ENCODE measurements at places on chromosomes 16 and 17.
A peak's percentile ranks its signal among the peaks of the same experiment; 100 is the strongest.

- DNase-seq = no peak
Measured at GRCh38 chr17:79907850-79908249, 68.6 kb upstream of the CBX4 start.

GRCh38 chr17:47717979-47718621 lies 14.9 kb upstream of the TBX21 start:
- no peak for DNase-seq

DNA sequence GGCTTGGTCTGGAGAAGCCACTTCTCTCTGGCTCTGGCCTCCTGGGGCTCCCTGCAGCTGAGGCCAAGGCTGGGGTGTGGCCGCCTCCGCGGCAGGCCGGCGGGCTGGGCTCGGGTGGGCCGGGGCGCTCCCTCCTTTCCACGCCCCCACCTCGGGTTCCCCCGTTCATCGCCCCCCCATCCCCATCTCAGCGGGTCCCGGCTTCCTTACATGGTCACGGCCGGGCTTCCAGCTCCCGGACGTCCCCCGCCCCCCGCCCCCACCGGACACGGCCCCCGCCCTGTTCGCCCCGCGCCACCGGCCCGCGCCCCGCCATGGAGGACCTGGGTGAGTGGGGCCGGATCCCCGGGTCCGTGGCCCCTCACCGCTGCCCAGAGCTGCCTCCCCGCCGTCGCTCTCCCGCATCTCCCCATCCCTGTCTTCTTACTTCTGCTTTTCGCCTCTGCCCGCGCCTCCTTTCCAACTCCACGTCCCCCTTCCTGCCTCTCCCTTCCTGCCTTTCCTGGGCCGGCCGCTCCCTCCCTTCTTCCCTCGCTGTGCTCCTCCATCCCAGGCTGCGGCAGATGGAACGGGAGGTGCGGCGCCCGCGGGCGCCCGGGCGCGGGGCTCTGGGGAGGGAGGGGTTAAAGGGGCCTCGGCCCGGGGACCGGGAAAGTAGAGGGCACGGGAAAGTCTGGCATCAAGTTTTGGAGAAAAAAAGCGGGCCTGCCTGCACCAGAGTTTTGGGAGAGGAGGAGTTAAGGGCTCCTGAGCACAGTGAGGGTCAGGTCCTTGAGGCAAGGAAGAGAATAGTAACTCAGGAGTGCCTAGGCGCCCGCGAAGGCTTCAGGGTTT lies at the start of gene TGFB1I1:
TSS of gene TGFB1I1 (plus strand) at position 278 of the 834 bp plus-strand sequence. CDS start at position 315, 37 bp downstream.
- DNase-seq = no peak

DNA sequence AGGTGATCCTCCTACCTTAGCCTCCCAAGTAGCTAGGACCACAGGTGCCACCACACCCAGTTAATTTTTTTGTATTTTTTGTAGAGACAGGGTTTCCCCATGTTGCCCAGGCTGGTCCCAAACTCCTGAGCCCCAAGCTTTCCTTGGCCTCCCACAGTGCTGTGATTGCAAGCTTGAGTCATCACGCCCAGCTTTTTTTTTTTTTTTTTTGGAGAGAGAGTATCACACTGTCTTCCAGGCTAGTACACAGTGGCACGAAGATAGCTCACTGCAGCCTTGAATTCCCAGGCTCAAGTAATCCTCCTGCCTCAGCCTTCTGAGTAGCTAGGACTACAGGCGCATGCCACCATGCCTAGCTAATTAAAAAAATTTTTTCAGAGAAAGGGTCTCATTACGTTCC lies 27.2 kb downstream of the HEATR9 start:
- DNase-seq = no peak

GRCh38 chr17:10210151-10210574 lies 11.8 kb upstream of the GAS7 start:
- DNase-seq = no peak

GRCh38 chr17:13395346-13395745 lies 206.4 kb downstream of the HS3ST3A1 start:
- no peak for DNase-seq

GRCh38 chr16:11547118-11547916 lies 39.4 kb downstream of the LITAF start:
- DNase-seq = no peak

GRCh38 chr17:64418506-64419339 lies 28.1 kb upstream of the PECAM1 start:
- DNase-seq = no peak

- no peak for DNase-seq
Measured at GRCh38 chr17:78544881-78545755, 32.1 kb downstream of the DNAH17 start.

- no peak for DNase-seq
Measured at GRCh38 chr17:1467898-1468492, 12.0 kb upstream of the CRK start.

DNA sequence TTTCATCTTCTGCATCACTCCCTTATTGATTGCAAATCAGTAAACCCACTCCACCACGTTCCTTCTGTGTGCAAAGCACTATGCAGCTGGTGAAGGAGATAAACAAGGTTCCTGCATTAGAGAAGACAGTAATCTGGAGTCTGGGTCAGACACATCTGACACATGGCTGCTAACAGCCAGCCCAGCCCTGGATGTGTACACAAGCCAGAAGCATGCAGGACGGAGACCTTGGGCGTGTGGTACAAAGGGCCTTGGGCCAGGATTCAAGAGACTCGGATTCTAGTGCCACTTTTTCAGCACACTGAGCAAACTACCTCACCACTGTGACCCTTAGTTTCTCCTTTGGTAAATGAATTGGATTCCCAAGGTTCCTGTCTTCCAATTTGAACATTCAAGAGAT lies 86.6 kb upstream of the DNAH9 start:
- no peak for DNase-seq

- DNase-seq = no peak
Measured at GRCh38 chr16:83147244-83147643, 520.5 kb downstream of the CDH13 start.

- no peak for DNase-seq
Measured at GRCh38 chr16:57024894-57025680, 35.7 kb downstream of the NLRC5 start.

GRCh38 chr16:31888735-31889134 lies 15.1 kb downstream of the ZNF267 start:
- DNase-seq = no peak

DNA sequence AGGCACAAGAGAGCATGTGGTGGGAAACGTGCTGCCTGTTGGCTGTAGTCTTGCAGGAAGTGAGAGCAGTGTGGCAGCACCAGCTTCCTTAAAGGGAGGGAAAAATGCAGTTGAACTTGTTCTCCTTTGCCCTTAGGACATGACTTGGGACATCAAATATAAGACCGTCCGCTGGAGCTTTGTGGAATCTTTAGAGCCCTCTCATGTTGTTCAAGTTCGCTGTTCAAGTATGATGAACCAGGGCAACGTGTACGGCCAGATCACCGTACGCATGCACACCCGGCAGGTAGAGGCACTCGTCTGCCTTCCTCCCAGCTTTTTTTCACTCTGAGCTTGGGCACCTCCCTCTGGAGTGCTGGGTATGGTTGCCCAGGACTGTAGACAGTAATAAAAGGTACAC lies 23.3 kb downstream of the GPR179 start:
- DNase-seq = no peak

GRCh38 chr16:4917117-4917516 lies 19.8 kb downstream of the PPL start:
- DNase-seq = no peak

- DNase-seq = peak; percentile 13
Measured at GRCh38 chr17:77959126-77959925, 823 bp downstream of the TNRC6C start.

GRCh38 chr16:72704746-72705372 lies 343.1 kb downstream of the ZFHX3 start:
- no peak for DNase-seq

DNA sequence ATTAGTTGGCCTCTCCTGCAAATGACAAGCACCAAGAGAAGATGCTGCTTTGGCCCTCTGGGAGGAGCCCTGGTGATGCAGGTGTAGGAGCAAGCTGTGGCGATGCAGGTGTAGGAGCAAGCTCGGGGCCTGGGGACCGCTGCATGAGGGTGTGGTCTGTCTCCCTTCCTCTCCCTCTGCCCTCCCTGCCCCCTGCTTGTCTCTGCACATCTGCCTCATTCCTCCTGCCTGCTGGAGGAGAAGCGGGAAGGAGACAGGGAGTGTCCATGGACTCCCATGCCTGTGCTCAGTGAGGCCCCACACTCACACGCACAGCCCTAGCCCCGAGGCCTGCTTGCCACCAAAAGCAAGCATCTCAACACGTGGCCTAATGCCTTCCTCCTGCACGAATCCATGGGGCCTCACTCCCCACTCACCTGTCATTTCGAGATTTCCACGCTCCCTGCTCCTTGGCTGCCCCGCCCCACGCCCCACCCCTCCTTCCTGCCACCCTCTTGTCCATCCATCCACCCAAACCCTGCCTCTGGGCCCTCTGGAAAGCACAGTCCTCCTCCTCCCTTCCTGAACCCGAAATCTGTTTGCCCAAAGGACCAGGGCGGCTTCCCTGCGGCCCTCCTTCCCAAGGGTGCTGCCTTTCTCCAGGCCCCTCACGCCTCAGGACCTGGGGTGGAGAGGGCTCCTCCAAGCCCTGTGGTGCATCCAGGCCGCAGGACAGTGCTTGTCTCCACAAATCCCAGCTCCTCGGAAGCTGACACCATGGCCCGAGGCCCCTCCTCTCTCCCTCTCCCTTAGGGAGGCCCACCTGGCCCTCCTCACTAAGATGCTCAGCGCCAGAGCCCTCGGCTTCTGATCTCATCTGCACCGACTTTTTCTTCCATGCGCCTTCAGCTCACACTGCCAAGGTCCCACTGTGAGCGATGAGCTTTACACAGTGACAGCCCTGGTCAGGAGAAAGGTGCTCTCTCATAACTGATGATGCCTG lies 11.8 kb upstream of the ALDH3A1 start:
- DNase-seq = no peak

GRCh38 chr16:85057948-85058347 lies 30.4 kb downstream of the KIAA0513 start:
- DNase-seq = no peak

DNA sequence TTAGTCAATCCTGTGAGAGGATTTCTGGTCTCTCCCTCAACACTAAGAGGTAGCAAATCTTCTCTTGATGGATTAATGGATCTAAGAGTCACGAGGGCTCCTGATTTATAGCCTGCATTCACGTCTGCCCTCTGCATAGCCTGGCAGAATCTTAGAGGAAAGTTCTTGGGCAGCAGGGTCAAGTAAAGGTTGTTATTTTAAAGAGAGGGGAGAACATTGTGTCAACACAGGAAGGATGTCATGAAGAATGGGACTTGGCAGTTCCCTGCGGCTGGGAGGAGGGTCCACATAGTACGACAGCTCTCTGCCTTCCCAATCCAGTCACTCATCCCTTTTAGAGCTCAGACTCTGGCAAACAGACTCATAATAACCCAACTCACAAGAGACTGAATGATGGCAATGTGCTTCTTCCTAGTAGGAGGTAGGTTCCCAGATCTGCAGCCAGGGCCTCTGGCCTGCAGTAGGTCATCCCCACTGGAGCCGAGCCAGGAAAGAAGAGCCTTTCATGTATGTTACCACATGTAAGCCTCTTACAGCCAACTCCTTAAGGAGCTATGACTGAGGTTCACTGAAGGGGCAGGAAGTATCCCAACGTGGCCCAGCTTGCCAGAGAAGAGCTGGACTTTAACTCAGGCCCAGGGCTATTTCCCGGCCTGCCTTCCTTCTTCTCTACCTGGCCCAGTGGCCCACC lies 25.4 kb upstream of the RPTOR start:
- no peak for DNase-seq

DNA sequence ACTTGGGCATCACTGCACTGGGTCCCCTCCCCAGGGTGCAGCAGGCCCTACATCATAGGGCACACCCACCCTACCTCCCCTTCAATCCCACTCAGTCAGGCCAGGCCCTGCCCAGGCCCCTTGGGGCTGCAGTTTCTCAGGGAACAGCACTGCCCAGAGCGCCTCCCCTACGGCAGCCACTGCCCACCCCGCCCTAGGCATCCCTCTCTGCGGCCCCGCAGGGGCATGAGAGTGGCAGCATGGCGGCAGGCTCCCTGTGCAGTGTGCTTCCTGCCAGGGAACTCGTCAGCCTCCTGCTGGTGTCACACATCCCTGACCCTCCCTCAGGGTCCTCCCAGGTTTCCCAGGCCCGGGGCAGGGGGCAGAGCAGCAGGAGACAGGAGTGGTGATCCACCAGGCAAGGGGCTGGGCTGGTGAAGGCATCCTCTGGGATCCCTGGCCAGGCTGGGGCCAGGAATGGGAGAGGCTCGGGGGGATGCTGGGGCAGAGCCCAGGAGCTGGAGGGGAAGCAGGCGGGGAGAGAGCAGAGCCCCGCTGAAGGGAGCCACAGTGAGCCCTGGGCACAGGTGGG lies 16.2 kb upstream of the BAHCC1 start:
- no peak for DNase-seq

- DNase-seq = no peak
Measured at GRCh38 chr17:49465331-49465903, 29.7 kb upstream of the NGFR start.

GRCh38 chr17:42518755-42519545 lies 17.1 kb upstream of the NAGLU start:
- DNase-seq = no peak

DNA sequence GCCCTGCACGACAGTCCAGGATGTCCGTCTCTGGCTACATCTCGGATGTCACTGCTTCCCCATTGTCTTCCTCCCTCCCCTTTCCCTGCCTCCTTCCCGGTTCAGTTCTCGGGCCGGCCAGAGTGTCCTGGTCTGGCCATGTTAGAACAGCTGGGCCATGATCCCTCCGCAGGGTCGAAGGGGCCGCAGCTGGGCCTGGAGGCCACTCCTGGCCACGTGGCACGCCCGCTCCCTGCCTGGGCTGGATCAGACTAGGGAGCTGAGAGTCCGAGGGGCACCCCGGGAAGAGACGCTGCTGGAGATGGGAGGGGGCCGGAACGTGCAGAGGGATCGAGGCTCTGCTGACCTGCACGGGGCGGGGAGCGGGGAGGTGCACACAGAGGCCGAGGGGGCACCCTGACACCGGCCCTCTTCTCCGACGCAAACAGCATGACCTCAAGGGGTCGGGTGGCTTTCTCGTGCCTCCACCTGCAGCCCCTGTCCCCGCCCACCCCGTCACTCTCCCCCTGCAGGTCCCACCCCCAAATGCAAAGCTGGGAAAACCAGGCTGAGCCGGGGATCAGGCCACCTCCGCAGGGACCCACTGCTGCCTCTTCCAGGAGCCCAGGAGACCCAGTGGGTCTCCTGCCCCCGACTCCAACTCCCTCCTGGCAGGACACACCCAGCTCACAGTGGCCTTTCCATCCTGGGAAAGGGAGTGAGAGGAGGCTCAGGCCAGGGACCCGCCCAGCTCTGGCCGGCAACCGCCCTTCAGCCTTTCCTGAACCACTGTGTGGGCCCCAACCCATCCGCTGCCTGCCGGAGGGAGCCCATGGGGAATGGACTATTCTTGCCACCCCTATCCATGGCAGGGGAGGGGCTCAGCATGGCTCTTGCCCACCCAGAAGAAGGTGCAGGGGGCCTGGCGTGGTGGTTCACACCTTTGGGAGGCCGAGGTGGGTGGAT lies 38.5 kb downstream of the CTU2 start:
- no peak for DNase-seq

DNA sequence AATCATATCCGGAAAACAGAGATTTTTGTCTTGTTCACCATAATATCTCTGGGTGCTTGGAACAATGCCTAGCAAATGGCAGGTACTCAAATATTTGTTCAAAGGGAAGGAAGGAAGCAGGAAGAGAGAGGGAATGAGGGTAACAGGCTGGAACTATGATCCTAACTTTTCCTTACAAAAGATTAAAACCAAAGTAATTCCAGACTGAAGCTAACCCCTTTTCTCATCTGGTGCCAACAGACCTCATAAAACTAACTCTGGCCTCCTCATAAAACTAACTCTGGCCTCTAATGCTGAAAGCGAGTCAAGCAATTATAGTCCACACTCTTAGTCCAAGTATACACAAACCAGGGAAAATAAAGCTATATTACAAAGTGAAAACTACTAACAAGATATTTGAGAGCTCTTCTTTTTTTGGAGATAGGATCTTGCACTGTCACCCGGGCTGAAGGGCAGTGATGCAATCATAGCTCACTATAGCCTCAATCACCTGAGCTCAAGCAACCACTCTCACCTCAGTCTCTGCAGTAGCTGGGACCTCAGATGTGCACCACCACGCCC lies 84.6 kb downstream of the KANSL1 start:
- DNase-seq = no peak

All from stimulated activated CD8-positive, alpha-beta memory T cell treated with anti-CD3 and anti-CD28 coated beads, Interleukin-2, amount 100 ng/mL, for 48 hours (primary cell).